ENCODE measurements at places on chromosomes 16 and 17.

DNA sequence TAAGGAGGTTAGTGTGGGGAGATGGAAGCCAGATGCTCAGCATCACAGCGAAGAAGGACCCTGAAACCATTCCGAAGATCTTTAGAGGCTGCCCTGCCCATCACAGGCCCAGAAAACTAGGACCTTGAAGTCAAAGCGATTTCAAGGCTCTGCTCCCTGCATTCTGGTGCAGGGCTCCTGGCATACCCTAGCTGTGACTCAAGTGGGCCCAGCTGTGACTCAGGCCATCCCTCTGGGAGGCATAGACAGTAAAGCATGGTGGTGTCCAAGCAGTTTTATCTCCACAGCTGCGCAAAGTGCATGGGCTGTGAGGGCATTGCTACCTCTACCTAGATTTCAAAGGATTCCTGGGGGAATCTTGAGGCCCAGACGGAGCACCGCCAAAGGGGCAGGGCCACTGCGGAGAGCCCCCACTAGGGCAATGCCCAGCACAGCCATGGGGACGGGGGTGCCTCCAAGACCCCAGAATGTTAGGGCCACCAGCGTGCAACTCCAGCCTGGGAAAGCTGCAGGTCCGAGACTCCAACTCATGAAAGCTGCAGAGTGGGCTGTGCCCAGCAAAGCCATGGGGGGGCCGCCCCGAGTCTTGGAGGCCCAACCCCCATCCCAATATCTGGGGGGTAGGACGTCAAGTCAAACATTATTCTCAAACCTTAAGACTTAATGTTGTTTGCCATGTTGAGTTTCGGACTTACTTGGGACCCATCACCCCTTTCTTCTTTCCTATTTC lies 11.7 kb upstream of the ZNF594 start:
- no peaks in the 10 kb centered on the region for H3K36me3 ChIP-seq
- no peak overlapping the region for H3K4me3 ChIP-seq
- no peaks in the 10 kb centered on the region for H3K4me1 ChIP-seq
- H3K27me3 ChIP-seq = no peaks in the 10 kb centered on the region
- no peak overlapping the region for H3K27ac ChIP-seq
- no peak for DNase-seq

DNA sequence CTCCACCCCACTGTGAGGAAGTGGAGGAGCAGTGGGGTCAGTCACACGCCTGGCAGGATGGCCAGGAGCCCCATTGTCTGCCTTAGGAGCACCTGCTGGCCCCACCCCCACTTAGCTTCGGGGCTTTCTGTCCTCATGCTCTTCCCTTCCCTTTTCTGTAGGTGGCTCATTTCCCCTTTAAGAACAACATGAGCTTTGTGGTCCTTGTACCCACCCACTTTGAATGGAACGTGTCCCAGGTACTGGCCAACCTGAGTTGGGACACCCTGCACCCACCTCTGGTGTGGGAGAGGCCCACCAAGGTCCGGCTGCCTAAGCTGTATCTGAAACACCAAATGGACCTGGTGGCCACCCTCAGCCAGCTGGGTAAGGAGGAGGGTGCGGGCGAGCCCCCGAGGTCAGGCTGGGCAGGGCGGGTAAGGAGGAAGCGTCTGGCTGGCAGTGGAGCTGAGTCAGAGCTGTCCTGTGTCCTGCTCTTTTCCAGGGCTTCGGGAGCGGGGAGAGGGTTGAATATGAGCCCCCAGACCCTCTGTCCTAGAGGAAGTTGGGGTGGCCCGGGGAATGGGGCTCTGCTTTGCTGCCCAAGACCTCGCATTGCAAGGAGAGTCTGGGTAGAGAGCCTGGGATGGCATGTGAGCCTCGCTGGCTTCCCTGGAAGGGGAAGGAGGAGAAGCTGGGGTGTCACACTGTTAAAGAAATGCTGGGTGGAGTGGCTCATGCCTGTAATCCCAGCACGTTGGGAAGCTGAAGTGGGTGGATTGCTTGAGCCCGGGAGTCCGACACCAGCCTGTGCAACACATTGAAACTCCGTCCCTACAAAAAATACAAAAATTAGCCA lies 9.2 kb upstream of the SERPINF1 start:
- no peak for DNase-seq
- no peaks in the 10 kb centered on the region for H3K27me3 ChIP-seq
- no peaks in the 10 kb centered on the region for H3K4me1 ChIP-seq
- H3K4me3 ChIP-seq = no peak overlapping the region

DNA sequence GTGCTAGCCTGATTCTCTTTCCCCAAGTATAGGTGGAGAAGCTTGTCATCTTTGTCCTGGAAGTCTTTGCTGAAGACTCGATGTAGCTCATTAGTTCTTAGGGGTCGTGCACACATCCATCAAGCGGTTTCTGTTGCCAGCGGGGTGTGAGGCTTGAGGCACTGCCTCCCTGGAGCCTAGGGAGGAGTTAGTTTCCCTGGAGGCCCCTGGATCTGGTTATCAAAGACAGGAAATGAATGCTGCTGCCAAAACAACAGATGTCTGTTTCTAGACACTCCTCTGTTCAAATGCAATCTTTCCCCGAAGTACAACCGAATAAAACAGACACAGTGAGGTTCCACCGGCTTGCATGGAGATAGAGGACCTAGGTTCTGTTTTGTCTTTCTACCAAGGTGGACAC lies 17.5 kb downstream of the HS3ST4 start:
- DNase-seq = no peak
- H3K27me3 ChIP-seq = peaks cover 9% of the 10 kb centered on the region
- no peaks in the 10 kb centered on the region for H3K4me1 ChIP-seq
- H3K27ac ChIP-seq = no peak overlapping the region

GRCh38 chr17:16989230-16989952 lies 17.5 kb upstream of the TNFRSF13B start:
- H3K4me1 ChIP-seq = peaks cover 68% of the 10 kb centered on the region
- H3K4me3 ChIP-seq = no peak overlapping the region
- peak; percentile 75 for DNase-seq
- peak overlapping the region; percentile 90 for H3K27ac ChIP-seq
- H3K27me3 ChIP-seq = no peaks in the 10 kb centered on the region

DNA sequence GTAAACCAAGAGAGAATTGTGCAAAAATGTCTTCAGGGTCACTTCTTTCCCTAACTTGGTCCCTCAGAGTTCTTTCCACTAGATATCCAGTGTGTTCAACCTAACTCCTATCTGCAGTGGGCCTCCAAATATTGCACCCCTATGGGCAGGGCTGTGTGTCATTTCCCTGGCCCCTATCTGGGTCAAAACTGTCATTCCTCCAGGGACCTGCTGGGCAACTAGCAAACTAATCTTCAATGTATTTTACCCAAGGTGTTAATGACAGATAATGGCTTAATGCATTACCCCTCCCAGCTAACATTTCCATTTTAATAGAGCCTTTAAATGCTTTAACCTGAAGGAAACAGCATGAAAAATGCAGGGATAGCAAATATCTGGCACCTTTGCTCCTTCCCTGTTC lies 25.8 kb upstream of the SKAP1 start:
- H3K4me3 ChIP-seq = no peak overlapping the region
- peaks cover 23% of the 10 kb centered on the region for H3K4me1 ChIP-seq
- peaks cover 31% of the 10 kb centered on the region for H3K27me3 ChIP-seq
- no peak for DNase-seq
- no peaks in the 10 kb centered on the region for H3K36me3 ChIP-seq

DNA sequence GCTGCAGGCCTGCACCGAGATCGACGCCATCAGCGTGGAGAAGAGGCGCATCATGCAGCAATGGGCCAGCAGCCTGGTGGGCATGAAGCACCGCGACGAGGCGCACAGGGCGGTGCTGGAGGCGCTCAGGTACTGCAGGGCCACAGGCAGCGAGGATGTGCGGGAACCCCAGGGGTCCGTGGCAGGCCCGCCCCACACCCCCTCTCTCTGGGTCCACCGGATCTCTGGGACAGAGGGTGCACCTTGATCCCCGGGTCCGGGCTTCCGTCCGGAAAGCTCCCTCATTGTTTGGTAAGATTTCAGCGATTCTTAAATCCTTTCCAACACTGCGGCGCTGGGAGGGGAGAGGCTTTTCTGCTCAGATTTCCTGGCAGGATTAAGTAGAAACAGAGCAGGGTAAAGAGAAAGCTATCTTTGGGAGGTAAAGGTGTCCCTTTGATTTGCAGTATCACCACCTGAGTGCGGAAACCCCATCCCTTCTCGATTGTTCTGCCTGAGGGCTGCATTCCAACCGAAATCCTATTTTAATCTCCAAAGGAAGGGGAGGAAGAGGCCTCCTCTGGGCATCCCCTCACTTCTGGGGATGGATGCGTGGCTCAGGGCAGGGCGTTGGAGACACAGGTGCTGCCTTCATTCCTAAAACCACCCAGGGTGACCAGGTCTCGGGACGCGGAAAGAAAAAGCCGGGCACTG lies 29.2 kb downstream of the CCDC40 start:
- no peaks in the 10 kb centered on the region for H3K4me1 ChIP-seq
- no peak for DNase-seq
- H3K27ac ChIP-seq = no peak overlapping the region
- H3K27me3 ChIP-seq = no peaks in the 10 kb centered on the region

DNA sequence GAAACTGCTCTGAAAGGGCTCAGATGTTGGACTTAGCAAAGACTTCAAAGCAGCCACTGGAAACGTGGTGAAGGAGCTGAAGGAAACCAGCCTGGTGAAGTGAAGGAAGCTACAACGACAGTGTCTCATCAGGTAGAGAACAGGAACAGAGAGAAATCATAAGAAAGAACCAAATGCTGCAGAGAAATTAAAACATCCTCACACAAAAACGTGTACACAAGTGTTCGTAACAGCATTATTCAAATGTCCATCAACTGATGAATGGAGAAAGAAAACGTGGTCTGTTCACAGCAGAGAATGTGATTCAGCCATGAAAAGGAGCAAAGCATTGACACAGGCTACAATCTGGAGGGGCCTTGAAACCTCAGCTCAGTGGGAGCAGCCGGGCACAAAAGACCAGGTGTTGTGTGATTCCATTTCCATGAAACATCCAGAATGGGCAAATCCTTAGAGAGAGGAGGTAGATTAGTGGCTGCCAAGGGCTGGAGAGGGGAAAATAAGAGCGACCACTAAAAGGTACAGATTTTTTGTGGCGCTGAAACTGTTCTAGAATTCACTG lies 26.9 kb downstream of the IFT140 start:
- H3K27me3 ChIP-seq = no peaks in the 10 kb centered on the region
- no peaks in the 10 kb centered on the region for H3K4me1 ChIP-seq
- H3K36me3 ChIP-seq = peaks cover 34% of the 10 kb centered on the region
- H3K4me3 ChIP-seq = no peak overlapping the region

- H3K27me3 ChIP-seq = no peaks in the 10 kb centered on the region
- peaks cover 19% of the 10 kb centered on the region for H3K4me1 ChIP-seq
- peaks cover 24% of the 10 kb centered on the region for H3K36me3 ChIP-seq
- H3K27ac ChIP-seq = no peak overlapping the region
- no peak overlapping the region for H3K4me3 ChIP-seq
Observed at GRCh38 chr16:74997042-74997491, 1.8 kb upstream of the ZNRF1 start.

- no peaks in the 10 kb centered on the region for H3K27me3 ChIP-seq
- DNase-seq = no peak
- H3K36me3 ChIP-seq = no peaks in the 10 kb centered on the region
- H3K27ac ChIP-seq = no peak overlapping the region
- no peak overlapping the region for H3K4me3 ChIP-seq
- no peaks in the 10 kb centered on the region for H3K4me1 ChIP-seq
Observed at GRCh38 chr17:50685334-50685665, 22.4 kb downstream of the ANKRD40 start.

DNA sequence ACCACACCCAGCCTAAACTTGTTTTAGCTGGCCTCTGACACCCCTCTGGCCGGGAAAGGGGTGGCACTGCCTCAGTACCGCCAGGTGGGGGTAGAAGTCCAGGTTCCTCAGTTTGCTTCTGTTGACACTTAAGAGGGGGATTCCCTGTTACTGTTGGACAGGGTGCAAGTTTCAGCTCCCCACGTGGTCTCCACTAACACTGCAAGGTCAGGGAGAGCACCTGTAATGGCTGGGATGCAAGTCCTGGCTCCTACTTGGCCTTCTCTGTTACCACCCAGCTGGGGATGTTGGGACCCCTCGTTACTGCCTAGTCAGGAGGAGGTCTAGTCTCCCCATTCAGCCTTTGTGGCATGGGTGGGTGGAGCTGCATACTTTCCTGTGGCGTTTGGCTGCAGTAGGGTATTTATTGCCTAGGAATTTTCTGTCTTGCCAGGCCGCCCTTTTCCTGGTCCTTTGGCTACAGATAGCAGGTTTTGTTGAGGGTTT lies 10.6 kb upstream of the MFAP4 start:
- peaks cover 15% of the 10 kb centered on the region for H3K27me3 ChIP-seq
- no peaks in the 10 kb centered on the region for H3K4me1 ChIP-seq
- no peaks in the 10 kb centered on the region for H3K36me3 ChIP-seq
- H3K27ac ChIP-seq = no peak overlapping the region
- DNase-seq = no peak
- H3K4me3 ChIP-seq = no peak overlapping the region

DNA sequence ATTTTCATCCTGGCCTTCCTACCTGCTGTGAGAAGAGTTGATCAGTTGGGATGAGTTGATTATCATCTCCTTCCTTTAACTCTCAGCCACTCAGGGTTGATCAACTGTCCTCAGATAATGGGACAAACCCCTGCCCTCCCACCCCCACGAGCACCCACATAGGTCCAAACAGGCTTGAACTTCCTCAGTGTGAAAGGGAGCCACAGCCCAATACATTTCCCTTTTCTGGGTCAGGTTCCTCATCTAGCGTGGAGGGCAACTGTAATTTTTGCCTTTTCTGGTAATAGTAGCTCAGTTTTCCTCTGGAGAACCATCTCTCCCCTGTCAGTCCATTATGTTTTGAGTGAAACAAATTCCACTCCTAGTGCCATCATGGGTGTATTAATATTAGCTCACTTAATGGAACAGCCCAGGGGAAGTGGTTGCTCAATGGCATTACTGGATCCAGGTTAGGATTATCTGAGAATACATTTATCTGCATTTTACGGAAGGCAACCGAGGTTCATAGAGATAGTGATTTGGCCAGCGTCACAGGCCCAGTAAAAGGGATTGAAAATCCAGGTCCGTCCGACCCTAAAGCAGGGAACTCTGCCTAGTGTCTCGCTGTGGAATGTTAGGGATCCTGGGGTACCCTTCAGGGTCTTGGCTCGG lies 476 bp upstream of the LPCAT2 start:
- no peak for DNase-seq
- H3K27me3 ChIP-seq = no peaks in the 10 kb centered on the region
- H3K4me1 ChIP-seq = no peaks in the 10 kb centered on the region

DNA sequence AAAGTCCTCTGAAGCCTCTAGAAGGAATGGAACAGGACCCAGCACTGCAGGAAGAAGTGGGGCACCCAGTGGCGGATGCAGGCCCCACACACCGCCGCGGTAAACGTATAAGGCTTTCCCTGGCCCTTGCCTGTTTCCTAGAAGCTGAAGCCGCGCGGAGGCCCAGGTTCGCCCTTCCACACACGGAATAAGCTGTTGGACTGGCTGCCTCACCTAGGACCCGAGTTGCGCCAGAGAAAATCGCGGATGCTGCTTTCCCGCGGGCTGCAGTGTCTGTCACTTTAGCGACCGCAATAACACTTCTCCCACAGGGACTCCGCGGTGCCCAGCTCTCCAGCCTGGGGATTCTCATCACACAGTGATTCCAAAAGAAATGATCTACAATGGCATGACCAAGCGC lies 1736.9 kb downstream of the TP53TG3F start:
- no peaks in the 10 kb centered on the region for H3K4me1 ChIP-seq
- H3K27ac ChIP-seq = no peak overlapping the region
- DNase-seq = no peak
- no peak overlapping the region for H3K4me3 ChIP-seq
- H3K36me3 ChIP-seq = no peaks in the 10 kb centered on the region
